K562 (cell line): ENCODE measurements at places on chromosomes 2 and 18. TPM values are rescaled to one million over a fixed set of nuclear protein-coding genes. Genes with fewer than 3 reads are reported as not detected.

DNA sequence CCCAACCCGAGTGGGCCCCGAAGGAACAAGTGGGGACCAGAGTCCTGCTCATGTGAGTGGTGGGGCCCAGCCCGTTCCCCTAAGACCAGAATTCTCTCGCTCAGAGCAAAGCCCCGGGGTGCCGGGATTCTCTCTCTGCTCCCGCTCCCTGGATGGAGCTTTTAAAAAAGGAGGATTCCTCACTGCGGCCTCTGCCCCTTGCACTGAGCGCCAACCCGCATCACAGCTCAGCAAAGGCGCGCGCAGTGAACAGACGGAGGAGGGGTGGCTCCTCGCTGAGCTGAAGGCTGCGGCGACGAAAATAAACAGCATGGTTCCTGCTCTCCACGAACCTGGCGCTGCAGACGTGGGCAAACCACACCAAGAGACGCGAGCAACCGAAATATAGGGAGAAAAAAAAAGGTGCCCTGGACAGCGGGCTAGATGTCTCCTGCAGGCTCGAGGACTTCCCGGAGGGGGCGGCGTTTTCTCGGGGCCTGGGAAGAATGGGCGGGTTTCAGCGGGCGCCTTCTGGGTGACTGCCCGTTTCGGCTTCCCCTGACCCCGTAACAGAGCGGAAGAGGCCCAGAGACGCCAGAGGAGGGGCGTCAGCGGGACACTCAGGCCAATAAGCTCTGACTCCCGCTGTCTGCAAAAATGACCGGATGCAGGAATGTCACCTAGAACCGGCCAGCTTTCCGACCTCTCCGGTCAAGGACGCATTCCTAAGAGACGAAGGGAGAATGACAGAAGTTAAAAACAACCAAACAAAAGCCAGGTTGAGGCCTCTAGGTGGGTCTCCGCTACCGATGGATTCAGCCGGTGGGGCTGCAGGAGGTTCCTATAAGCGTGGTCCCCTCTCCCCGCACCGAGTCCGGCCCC is 819 bp upstream of the KLF11 start:
- peak; percentile 56 for DNase-seq
- H3K4me3 ChIP-seq: peak overlapping the region; percentile 29
- peak overlapping the region; percentile 91 for H3K27ac ChIP-seq
- peaks cover 22% of the 10 kb centered on the region; the same call in 2 of the 3 replicates for H3K36me3 ChIP-seq
- H3K27me3 ChIP-seq: no peaks in the 10 kb centered on the region

- H3K27me3 ChIP-seq: peaks cover 6% of the 10 kb centered on the region; the same call in 1 of the 3 replicates
Observed at GRCh38 chr2:44789971-44790721, 151.4 kb upstream of the SIX3 start.

- peaks cover 68% of the 10 kb centered on the region for H3K27me3 ChIP-seq
- peaks cover 12% of the 10 kb centered on the region; the same call in 1 of the 2 replicates for H3K4me1 ChIP-seq
- DNase-seq: no peak
Observed at GRCh38 chr2:127661072-127661649, 14.2 kb downstream of the LIMS2 start.

The EVX2 gene
- total RNA-seq: not detected in 2 replicates

GRCh38 chr18:21660078-21660477 is 44.5 kb downstream of the ABHD3 start:
- H3K4me1 ChIP-seq: no peaks in the 10 kb centered on the region
- no peak overlapping the region for H3K4me3 ChIP-seq
- peaks cover 34% of the 10 kb centered on the region; the same call in 2 of the 3 replicates for H3K36me3 ChIP-seq

DNA sequence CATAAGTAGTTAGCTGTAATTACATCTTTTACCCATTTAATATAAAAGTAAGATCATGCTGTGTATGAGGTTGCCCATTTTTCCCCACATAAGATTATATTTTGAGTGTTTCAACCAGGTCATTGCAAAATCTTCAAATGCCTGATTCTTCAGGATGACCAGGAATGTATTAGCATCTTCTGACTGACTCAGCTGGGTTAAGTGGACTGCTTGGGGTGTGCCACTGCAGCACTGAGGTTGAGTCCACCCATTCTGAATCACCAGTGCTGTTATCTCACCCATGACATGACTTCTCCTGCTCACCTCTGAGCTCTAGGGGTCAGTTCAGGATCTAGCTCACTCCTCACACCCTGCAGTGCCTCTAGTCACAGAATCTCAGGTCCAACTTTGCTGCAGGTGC is 576.7 kb upstream of the ZEB2 start:
- H3K36me3 ChIP-seq: no peaks in the 10 kb centered on the region
- H3K27me3 ChIP-seq: no peaks in the 10 kb centered on the region
- H3K27ac ChIP-seq: no peak overlapping the region
- no peak overlapping the region for H3K4me3 ChIP-seq
- peak; percentile 7 for DNase-seq

The CCDC85A gene
- total RNA-seq: 0.09 and 0.13 TPM in 2 replicates

DNA sequence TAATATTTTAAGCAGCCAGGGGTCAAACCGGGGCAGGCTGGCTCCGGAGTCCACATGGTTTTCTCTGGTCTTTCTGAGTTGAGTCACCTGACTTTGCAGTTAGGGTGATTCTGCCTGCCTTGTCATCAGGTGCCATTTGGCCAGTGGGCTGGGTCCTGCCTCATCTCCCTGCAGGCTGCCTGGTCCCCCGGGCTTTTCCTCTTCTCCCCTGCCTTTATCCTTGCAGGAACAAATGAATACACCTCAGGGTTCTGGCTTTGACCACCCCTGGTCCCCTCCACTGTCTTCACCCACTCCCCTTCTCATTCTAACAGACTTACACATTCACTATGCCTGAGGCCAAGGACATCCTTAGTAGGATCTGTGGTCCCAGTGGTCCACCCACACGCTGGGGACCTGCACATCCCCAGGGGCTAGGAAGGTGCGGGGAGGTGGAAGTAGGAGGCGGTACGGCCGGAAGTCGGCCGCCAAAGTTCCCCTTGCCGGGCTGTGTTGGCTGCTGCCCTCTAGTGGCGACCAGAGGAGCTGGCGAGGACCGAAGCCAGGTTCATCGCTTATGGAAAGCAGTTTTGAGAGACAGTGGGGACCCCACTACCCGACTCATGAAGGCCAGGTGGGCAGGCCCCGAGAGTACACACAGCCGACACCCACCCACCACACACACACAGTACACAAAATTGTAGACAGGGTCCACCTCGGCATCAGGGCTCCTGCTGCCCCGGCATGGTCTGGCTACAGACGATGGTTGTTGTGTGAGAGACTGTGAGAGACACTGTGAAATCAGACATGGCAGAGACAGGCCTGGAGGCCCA is 6.3 kb upstream of the TEX261 start:
- peaks cover 17% of the 10 kb centered on the region for H3K4me1 ChIP-seq
- peak; percentile 77 for DNase-seq
- H3K27ac ChIP-seq: peak overlapping the region; percentile 22; the same call in 2 of the 3 replicates
- H3K27me3 ChIP-seq: no peaks in the 10 kb centered on the region
- H3K4me3 ChIP-seq: peak overlapping the region; percentile 23
- H3K36me3 ChIP-seq: no peaks in the 10 kb centered on the region

DNA sequence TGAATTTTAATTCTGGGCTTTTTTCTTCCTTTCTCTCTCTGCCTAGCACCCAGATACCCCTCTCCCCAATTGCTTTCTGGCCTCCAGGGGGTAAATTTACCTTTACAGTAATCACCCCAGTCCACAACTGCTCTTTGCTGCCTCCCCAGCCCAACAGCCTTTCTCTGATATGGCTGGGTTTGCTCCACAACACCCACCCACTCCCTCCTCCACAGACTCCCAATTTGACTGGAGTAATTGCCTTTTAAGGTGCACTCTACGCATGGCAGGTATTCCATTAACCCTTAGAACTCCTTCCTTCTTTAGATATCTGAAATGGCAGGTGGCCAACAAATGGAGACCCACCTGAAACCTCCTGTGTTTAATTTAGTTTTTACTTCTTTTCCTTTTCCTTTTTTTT is 3.6 kb downstream of the CELF4 start:
- peaks cover 5% of the 10 kb centered on the region; the same call in 1 of the 2 replicates for H3K4me1 ChIP-seq
- no peak overlapping the region for H3K27ac ChIP-seq
- DNase-seq: no peak
- H3K27me3 ChIP-seq: peaks cover 8% of the 10 kb centered on the region; the same call in 1 of the 2 replicates

DNA sequence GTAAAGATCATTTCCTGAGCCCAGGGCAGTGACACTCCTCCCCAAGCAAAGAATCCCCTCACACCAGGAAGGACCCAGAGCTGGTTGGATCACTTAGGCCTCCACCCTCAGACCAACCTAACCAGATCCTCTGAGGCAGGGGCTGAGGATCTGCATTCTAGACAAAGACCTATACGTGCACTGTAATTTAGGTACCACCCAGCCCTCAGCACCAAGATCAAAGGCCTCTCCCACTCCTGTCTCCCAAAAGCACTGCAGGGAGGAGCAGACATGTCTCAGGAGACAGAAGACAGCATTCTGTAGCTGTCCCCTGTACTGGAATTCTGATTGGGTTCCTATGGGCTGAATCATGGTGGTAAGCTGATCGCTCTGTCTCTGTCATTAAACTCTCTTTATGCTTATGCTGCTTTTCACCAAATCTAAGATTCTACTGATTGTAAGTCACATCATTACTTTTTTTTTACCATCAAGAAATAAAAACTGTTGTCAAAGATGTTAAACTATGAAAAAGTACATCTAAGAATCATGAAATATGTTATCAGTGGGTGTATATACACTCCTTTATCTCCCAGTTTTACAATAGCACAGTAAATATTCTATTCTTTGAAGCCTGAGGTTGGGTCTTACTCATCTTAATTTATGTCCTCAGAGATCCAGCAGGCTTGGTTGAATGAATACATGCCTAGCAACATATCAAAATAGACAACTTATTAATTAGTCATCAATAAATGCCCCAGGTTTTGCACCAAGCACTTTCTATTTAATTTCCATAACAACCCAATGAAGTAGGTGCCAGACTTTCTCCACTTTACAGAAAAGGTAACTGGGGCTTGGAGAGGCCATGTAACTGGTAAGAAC is 28.3 kb downstream of the MCFD2 start:
- DNase-seq: no peak
- no peaks in the 10 kb centered on the region for H3K4me1 ChIP-seq
- no peaks in the 10 kb centered on the region for H3K36me3 ChIP-seq
- H3K27me3 ChIP-seq: peaks cover 14% of the 10 kb centered on the region
- no peak overlapping the region for H3K4me3 ChIP-seq
- H3K27ac ChIP-seq: no peak overlapping the region

The MALT1 gene
- total RNA-seq: 0.42 and 0.58 TPM in 2 replicates

DNA sequence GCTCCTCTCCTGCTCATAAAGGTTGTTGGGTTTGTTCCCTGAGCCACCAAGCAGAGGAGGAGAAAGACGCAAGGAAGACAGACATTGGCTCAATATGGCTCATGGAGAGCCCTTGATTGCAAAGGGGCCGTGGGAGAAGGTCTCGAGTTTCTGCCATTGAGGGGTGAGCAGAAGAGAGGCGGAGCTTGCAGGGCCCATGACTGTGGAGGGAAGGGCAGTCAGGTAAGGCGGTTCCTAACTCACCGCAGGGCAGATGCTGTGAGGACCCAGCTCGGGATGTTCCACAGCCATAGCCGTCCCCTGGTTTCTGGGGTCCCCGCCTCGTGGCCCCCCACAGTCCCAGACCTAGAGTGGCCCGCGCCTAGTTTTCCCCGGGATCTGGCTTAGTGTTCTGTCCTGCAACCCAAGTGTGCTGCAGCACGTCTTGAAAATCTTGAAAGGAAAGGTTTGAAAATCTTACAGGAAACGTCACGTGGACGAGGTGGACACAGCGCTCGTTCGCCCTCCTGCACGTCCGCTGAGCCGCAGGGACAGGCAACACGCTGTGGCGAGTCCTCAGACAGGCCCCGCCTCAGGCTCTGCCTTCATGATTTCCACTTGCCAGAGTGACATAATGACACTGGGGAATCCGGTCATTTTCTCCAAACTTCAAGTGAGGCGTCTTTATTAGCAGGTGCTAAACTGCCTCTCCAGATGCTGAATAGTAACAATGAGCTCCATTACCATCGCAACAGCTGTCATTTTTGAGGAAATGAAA is 105.5 kb upstream of the HDAC4 start:
- peaks cover 4% of the 10 kb centered on the region; the same call in 1 of the 3 replicates for H3K27me3 ChIP-seq
- no peaks in the 10 kb centered on the region; the same call in 1 of the 2 replicates for H3K4me1 ChIP-seq
- DNase-seq: no peak
- H3K4me3 ChIP-seq: no peak overlapping the region

The GREB1L gene
- 0.11 TPM in 1 of 2 replicates, not detected in the other for total RNA-seq

DNA sequence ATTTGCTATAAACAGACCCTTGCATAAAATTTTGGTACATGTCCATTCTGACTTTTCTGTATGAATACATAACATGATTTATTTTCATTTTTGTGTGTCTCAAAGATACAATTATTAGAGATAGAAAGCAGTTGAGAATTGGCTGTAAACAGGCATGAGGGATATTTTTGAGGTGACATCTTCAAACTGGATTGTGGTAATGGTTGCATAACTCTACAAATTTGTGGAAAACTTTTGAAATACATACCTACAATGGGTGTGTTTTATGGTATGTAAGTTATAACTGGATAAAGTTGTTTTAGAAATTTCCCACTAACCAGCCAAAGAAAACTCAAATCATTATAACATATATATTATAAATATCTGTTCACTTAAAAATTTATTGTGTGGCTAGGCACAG is 39.6 kb downstream of the GREB1L start:
- no peak overlapping the region for H3K27ac ChIP-seq
- H3K4me3 ChIP-seq: no peak overlapping the region
- H3K36me3 ChIP-seq: no peaks in the 10 kb centered on the region
- no peaks in the 10 kb centered on the region for H3K27me3 ChIP-seq

DNA sequence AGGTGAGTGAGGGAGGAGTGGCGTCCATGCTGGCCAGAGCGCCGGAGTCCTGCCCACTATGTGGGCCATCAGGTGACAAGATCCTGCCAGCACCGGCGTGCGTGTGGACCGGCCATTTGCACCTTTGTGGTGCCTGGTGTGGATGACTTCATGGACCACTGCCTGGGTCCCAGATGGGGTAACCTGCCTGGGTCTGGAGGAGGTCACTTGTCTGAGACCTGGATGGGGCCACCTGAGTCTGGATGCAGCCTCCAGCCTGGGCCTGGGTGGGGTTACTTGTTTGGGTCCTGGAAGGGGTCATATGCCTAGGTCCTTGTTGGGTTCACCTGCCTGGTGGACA is 299.6 kb downstream of the NDUFA10 start:
- peaks cover 30% of the 10 kb centered on the region for H3K27me3 ChIP-seq
- no peak overlapping the region for H3K27ac ChIP-seq
- no peak overlapping the region for H3K4me3 ChIP-seq
- DNase-seq: no peak
- no peaks in the 10 kb centered on the region for H3K4me1 ChIP-seq

DNA sequence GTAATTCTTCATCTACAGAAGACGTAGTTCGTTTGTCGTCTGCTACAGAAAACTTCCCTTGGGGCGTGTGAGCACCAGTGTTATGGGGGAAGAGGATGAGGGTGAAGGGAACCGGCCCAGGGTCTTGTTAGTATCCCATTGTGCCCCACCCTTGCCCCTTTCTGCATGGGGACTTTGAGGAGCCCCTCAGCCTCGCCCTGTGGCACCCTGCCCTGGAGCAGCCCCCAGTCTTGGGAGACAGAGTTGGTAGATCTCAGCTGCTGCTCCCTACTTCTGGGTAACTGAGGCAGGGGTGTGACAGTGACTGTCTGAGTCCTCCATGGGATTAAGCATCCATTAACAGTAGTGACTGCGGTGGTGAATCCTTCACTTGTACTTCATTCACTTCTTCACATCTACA is 50.1 kb downstream of the RNF144A start:
- H3K27ac ChIP-seq: no peak overlapping the region
- no peaks in the 10 kb centered on the region for H3K27me3 ChIP-seq
- DNase-seq: no peak
- H3K4me3 ChIP-seq: no peak overlapping the region
- no peaks in the 10 kb centered on the region for H3K4me1 ChIP-seq

The GCA gene
- 0.38 and 0.42 TPM in 2 replicates for total RNA-seq

- H3K27me3 ChIP-seq: no peaks in the 10 kb centered on the region
- H3K4me3 ChIP-seq: peak overlapping the region; percentile 73
- H3K27ac ChIP-seq: peak overlapping the region; percentile 92
- peaks cover 5% of the 10 kb centered on the region for H3K4me1 ChIP-seq
Observed at GRCh38 chr2:95165030-95165370, 609 bp upstream of the ZNF2 start.
